Kidney (tissue), 22 donors: ENCODE measurements at places on chromosomes 5 and 9. TPM values are rescaled to one million over a fixed set of nuclear protein-coding genes. Genes with fewer than 3 reads are reported as not detected.

DNA sequence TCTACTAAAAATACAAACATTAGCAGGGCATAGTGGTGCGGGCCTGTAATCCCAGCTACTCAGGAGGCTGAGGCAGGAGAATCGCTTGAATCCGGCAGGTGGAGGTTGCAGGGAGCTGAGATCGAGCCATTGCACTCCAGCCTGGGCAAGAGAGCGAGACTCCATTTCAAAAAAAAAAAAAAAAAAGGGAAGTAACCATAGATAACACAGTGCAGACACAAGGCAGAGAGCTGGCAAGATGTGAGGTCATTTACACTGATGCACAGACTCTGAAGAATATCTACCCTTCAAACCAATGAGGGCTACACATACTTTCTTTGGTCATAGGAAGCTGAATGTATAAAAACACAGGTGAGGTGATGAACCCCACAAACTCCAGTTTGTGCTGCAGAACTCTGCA is 131.9 kb downstream of the DCP2 start:
- no peak for DNase-seq
- H3K36me3 ChIP-seq, result no peaks in the 10 kb centered on the region
- no peaks in the 10 kb centered on the region for H3K4me1 ChIP-seq
- no peaks in the 10 kb centered on the region for H3K27me3 ChIP-seq

GRCh38 chr5:61732369-61732768 is 400.3 kb downstream of the ZSWIM6 start:
- peak; percentile 13 for DNase-seq
- no peaks in the 10 kb centered on the region for H3K27me3 ChIP-seq

DNA sequence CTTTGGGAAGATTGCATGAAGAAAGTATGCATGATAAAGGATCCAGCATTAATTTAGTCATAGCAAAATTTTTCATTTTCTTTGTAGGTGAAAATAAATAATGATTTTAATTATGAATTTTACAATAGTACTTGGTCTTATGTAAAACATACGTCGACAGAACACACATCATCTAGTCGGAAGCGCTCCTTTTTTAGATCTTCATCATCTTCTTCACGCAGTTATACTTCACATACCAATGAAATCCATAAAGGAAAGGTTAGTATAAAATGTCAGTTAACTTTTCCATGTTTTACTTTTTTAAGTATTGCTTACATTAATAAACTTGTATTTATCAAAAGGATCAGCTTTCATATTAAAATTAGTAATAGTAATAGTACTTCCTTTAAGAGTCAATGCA is 35.8 kb downstream of the C7 start:
- H3K4me3 ChIP-seq, result no peak overlapping the region
- DNase-seq, result no peak
- H3K27me3 ChIP-seq, result no peaks in the 10 kb centered on the region
- no peaks in the 10 kb centered on the region for H3K36me3 ChIP-seq

DNA sequence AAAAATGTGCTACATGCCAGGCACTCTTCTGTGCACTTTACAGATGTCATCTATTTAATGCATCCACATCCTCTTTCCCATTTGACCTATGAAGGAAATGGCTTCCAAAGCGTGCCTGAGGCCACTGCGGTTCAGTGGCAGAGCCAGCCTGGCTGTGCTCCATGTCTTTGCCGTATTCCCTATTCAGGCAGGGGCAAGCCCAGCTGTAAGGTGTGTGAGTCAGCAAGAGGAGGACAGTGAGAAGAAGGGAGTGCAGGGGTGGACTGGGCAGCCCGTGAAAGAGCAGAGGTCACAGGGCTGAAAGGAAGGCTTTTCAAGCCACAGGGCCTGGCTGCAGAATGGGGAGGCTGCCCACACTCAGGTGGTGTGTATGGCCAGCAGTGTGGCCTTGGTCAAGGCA is 91.7 kb downstream of the HRH2 start:
- no peak overlapping the region for H3K4me3 ChIP-seq
- no peak overlapping the region for H3K27ac ChIP-seq
- DNase-seq, result peak; percentile 32
- no peaks in the 10 kb centered on the region for H3K27me3 ChIP-seq
- no peaks in the 10 kb centered on the region for H3K4me1 ChIP-seq

- H3K4me1 ChIP-seq, result no peaks in the 10 kb centered on the region
- H3K36me3 ChIP-seq, result no peaks in the 10 kb centered on the region
- peak; percentile 52 for DNase-seq
- no peak overlapping the region for H3K27ac ChIP-seq
These were observed 30.5 kb downstream of the TMOD1 start for GRCh38 chr9:97531888-97532376.

GRCh38 chr9:34647651-34648050 is 1.2 kb downstream of the GALT start:
- no peak overlapping the region for H3K27ac ChIP-seq
- H3K36me3 ChIP-seq, result peaks cover 18% of the 10 kb centered on the region
- no peaks in the 10 kb centered on the region for H3K27me3 ChIP-seq
- no peak for DNase-seq

DNA sequence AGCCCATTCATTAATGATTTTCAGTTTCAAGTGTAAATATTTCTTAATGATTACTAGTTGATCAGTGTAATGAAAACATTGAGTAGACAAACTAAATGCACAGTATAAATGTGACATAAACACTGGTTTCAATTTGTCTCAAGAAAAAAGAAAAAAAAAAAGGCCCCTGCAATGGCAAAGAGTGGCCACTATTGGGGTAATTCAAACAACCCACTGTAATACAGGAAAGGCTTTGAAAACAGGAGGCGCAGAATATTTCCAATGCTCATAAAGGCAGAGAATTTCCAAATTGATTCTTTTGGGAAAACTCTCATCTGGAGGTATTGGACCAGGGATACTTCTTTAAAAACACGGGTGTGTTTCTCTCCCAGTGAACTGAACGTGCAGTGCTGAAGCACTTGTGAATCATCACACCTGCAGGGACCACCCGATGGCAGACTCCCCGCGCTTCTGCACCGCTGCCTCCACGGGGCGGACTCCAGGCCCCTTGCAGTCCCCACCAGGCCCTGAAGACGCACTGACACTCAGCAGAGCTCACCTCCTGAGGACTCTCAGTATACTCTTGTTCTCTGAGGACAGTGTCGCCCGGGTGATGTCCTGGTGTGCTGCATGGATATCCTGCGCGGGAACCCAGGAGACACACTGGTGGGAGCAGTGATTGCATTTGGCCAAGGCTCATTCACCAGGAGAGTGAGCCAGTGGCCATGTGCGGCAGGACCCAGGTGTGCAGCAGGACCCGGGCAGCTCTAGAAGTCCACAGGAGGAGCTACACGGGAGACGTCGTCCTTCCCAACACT is 227.6 kb upstream of the IRX4 start:
- DNase-seq, result no peak
- H3K27me3 ChIP-seq, result peaks cover 4% of the 10 kb centered on the region
- H3K4me1 ChIP-seq, result no peaks in the 10 kb centered on the region
- no peak overlapping the region for H3K27ac ChIP-seq
- H3K36me3 ChIP-seq, result no peaks in the 10 kb centered on the region

DNA sequence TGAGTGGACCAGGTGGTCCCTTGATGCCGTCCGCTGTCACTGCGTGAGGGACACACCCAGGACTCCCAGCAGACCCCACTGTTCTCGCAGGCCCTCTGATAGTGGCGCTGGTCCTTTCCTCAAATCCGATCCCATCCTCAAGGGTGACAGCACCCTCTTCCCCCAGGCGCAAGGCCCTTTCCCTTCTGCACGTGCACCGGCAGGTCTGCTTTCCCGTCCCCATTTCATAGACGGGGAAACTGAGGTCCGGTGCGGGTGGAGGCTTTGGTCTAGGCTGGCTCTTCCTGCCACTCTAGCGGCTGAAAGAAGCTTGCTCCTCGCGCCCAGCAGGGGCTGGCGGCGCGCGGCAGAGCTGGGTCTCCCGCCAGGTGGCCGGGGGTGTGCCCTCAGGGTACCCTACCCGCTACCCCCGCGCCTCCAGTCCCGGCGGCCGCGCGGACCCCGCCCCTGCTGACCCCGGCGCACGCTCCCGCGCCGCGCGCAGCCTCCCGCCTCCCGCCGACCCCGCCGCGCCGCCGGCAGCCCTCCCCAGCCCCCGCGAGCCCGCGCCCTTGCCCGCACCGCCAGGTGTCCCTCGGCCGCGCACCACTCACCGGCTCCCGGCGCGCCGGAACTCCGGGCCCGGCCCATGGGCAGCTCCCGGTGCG is 453 bp downstream of the RASGEF1C start:
- H3K36me3 ChIP-seq, result no peaks in the 10 kb centered on the region
- no peak overlapping the region for H3K27ac ChIP-seq
- H3K4me1 ChIP-seq, result no peaks in the 10 kb centered on the region
- DNase-seq, result peak; percentile 66
- no peaks in the 10 kb centered on the region for H3K27me3 ChIP-seq

GRCh38 chr9:28051559-28052503 is 478.6 kb upstream of the C9orf72 start:
- no peaks in the 10 kb centered on the region for H3K36me3 ChIP-seq
- H3K4me3 ChIP-seq, result no peak overlapping the region
- no peak for DNase-seq

DNA sequence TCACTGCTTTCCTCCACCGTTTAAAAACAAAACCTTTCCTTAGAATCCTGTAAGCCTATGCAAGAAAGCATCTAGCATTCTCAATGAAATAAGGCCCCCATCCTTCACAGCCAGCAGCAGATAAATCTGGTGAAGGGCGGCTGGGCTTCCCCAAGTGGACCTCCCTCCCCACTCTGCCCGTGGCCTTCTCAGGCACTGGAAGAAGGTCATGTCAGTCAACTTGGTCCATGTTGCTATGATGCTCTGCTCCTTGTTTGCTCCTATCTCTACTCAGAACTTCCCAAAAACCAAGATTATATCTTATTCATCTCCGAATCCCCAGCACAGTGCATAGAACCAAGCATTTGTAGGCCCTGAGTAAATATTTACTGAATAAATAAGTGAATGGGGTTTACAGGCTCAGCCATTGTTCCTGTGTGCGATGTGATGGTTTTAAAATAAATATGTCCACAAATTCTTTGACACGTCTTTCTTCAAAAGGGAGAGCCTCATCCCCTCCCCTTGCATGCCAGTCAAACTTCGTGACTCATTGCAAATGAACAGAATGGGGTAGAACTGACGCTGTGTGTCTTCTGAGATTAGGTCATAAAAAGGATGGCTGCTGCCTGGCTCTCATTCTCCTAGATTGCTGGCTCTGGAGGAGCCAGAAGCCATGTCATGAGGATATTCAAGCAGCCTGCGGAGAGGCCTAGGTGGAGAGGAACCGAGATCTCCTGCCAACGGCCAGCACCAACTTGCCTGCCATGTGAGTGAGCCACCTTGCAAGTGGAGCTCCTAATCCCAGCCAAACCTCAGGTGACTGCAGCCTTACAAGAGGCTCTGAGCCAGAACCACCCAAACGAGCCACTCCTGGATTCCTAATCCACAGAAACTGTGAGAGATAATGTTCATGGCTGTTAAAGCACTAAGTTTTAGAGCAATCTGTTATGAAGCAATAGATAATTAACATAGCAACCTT is 70.5 kb downstream of the MED27 start:
- no peaks in the 10 kb centered on the region for H3K27me3 ChIP-seq
- H3K36me3 ChIP-seq, result peaks cover 4% of the 10 kb centered on the region
- no peaks in the 10 kb centered on the region for H3K4me1 ChIP-seq
- no peak overlapping the region for H3K27ac ChIP-seq
- no peak overlapping the region for H3K4me3 ChIP-seq

EXD3 gene
- 44.5 TPM for total RNA-seq

PHYKPL gene
- 116 TPM for total RNA-seq

KCNMB1 gene
- total RNA-seq, result 4.5 TPM

PARP8 gene
- 42.5 TPM for total RNA-seq

DDX4 gene
- total RNA-seq, result not detected

FSTL4 gene
- 0.09 TPM for total RNA-seq

PCSK5 gene
- total RNA-seq, result 14.7 TPM
